Activated B cell treated with CpG ODN at 0.5 μM for 24 hours (primary cell): ENCODE measurements at places on chromosomes 16 and 17. TPM values are rescaled to one million over a fixed set of nuclear protein-coding genes. Genes with fewer than 3 reads are reported as not detected.

DNA sequence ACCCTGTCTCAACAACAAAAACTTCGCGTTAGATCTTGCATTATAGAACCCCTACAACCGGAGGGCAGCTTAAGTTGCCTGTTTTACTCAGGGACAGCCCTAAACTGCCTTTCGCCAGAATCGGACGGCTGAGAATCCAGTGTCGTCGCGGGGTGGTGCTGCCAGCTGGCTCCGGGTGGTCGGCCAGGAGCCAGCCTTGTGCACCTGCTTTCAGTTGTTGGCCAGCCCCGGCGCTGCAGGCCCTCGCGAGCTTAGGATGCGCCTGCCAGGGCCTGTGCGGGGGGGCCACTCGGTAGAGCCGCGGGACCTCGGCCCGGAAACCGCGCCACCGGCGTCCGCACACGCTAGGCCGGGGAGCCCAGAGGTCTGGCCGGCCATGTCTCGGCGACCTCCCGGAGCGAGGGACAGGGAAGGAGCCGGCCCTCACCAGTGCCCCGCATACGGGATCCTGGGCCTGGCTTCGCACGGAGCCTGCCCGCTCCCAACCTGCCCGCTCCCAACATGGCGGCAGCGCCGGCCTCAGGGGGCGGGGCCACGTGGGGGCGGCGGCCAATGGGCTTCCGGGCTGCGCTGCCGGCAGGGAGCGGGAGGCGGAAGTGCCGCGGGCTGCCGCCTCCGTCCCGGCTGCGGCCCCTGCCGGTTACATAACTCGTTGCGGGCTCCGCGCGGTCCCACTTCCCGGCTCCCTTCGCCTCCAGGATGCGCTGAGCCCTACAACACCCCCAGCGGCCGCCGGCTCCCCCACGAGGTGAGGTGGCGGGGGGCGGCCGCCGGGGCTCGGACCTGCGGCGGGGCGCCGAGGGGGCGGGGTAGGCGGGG is 14.2 kb downstream of the NAA60 start:
- no peaks in the 10 kb centered on the region for H3K36me3 ChIP-seq
- H3K27me3 ChIP-seq = no peaks in the 10 kb centered on the region
- H3K4me3 ChIP-seq = peak overlapping the region; percentile 82
- H3K27ac ChIP-seq = peak overlapping the region; percentile 85
- DNase-seq = peak; percentile 91

- no peak for DNase-seq
- peaks cover 47% of the 10 kb centered on the region for H3K4me1 ChIP-seq
- no peaks in the 10 kb centered on the region for H3K27me3 ChIP-seq
These were observed 4.3 kb downstream of the CAMKK1 start for GRCh38 chr17:3888343-3889171.

Gene OSGIN1
- 1.6 TPM in 2 replicates for total RNA-seq

- H3K27me3 ChIP-seq = peaks cover 3% of the 10 kb centered on the region
- H3K36me3 ChIP-seq = no peaks in the 10 kb centered on the region
- no peak overlapping the region for H3K27ac ChIP-seq
These were observed 14.6 kb downstream of the CACNA1H start for GRCh38 chr16:1167276-1168107.

Gene BRIP1
- 2.0 and 2.5 TPM in 2 replicates for total RNA-seq

Gene CD19
- total RNA-seq = 295 and 316 TPM in 2 replicates
